ENCODE measurements at places on chromosomes 6 and 20.

DNA sequence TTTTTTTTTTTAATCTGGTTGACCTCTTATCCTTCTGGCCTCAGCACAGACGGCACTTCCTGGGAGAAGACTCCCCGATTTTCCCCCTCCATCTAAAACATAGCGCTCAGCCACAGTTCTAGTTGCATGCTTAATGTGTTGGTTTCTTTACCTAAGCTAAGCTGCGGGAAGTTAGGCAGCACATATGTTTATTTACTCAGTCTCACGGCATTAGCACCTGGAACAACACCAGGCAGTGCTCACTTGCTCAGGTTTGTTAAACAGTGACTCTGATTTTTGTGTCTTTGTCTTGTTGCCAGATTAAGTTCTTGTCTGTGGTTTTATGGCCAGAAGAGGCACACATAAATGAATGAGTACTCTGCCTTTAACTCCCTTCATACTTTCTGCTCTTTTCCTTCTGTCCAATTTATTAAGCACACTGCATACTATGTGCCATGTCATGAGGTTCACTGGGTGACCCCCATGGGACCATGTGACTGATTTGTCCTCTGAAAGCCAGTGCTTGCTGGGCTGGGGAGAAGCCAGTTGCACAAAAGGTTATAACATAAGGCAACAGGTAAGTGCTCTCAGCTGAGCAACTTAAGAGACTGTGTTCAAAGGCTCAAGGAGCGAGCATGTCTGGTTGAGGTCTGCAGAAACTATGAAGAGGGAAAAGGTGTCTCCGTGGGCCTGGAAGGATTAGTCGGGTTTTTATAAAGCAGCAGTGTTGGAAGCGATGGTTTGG is 93.6 kb downstream of the RPP40 start:
- DNase-seq = no peak

- no peak for DNase-seq
Measured at GRCh38 chr6:164097551-164098398, 683.3 kb downstream of the QKI start.

DNA sequence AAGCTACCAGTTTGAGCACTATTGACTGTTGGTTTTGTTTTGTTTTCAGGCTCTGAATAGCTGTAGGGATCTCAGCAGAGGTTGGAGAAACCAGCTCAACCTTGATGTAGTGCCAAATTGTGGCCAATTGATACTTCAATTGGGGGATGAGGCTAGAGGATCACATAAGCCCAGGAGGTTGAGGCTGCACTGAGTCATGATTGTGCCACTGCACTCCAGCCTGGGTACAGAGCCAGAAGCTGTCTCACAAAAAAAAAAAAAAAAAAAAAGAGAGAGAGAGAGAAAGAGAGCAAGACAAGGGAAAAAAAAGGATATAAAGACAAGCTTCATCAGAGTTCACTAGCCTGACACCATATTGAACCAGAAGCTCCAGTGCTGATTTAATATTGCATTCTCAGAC is 702.1 kb downstream of the FRK start:
- DNase-seq = no peak

- no peak for DNase-seq
Measured at GRCh38 chr6:132971676-132972075, 157.3 kb downstream of the RPS12 start.

GRCh38 chr20:25038103-25038410 is 19.9 kb downstream of the ACSS1 start:
- DNase-seq = no peak

DNA sequence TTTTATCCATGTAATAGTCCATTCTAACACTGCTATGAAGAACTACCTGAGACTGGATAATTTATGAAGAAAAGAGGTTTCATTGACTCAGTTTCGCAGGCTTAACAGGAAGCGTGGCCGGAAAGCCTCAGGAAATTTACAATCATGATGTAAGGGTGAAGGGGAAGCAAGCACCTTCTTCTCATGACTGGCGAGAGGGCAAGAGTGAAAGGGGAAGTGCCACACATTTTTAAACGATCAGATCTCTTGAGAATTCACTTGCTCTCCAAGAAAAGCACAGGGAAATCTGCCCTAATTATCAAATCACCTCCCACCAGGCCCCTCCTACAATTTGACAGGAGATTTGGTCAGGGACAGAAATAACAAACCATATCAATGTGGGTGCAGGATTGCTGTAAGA is 859.7 kb downstream of the EPHA7 start:
- no peak for DNase-seq

DNA sequence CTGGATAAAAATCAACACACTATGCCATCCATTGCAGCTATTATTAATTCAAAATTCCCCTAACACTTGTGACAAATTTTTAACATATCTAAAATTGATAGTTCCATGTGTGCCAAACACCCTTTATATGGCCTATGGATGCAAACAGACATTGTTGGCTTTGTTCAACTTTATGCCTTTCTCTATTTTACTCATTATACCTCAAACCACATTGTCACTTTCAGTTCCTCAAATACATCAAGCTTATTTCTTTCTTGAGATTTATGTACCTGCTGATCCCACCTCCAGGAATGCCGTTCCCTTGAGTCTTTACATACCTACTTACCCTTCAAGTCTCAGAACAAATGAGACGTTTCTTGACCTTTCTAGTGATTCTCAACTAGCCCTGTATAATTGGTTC is 193.5 kb upstream of the PLN start:
- no peak for DNase-seq

- no peak for DNase-seq
Measured at GRCh38 chr6:17980329-17980728, 7.1 kb downstream of the KIF13A start.

GRCh38 chr6:47203266-47203937 is 106.3 kb downstream of the TNFRSF21 start:
- DNase-seq = no peak

DNA sequence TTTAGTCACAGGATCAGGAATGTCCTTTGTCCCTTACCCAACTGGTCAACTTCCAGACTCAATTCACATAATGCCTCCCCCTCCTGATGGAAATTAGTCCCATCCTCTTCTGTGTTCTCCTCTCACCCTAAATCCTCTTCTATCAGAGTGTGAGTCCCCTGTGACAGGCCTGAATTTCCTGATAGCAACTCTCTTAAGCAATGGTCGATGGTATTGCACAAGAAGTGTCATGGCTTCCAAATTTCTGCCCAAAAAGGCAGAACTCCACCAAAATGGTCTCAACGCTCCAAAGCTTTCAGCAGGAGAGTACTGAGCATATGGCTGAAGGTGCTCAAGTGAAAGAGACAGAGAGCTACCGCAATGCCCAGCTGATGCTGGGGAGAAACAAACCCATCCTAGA is 2.4 kb downstream of the PREP start:
- no peak for DNase-seq

DNA sequence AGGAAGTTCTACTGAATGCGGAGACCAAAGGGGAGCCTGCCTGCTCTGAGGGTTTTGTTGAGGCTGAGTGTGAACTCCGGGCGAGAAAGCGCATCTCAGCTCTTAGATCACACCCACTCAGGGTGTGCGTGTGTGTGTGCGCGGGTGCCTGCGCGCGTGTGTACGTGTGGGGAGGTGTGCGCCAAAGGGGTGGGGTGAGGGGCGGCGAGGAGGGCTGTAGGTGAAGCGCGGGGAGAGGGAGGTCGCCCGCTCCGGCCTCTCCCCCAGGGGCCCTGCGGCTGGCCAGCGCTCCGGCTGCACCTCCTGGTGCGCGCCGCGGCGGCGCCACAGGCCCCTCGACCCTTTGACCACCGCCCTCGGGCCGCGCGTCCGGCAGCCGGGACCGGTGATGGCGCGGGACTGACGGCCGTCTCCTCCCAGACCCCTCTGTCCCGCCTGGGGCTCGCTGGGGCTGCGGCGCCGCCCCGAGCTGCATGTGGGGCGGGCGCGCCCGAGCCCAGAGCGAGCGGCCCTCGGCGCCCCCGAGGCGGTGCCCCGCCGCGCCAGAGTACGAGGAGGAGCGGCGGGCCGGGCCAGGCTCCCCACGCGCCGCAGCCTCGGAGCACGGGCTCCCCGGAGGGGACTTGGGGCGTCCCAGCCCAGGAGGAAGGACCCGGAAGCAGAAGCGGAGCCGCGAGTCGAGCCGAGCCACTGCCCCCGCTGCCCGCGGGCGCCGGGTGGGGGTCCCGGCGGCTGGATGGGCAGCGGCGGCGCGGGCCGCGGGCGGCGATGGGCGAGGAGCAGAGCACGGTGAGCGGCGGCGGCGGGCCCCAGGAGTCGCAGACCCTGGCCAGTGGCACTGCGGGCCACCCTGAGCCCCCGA is at the start of gene RNF217:
RNF217 (plus strand) TSS at position 661 of the 862 bp plus-strand sequence; CDS start at position 769, 108 bp downstream.
- DNase-seq = peak; percentile 67

DNA sequence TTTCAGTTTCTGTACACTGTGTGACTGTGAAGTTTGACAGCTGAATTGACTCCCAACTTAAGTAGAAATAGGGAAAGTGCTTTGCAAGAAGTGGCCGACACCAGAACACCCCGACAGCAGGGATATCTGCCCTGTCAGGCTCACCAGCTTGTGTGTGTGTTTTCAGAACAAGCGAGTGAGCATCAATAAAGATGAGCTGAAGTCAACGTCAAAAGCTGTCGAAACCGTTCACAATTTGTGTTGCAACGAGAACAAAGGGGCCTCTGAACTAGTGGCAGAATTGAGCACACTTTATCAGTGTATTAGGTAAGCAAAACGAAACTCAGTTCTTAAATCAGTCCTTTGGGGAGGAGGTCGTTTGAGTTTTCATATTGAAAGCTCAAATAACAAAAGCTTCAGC is 10.7 kb downstream of the NELFCD start:
- no peak for DNase-seq

DNA sequence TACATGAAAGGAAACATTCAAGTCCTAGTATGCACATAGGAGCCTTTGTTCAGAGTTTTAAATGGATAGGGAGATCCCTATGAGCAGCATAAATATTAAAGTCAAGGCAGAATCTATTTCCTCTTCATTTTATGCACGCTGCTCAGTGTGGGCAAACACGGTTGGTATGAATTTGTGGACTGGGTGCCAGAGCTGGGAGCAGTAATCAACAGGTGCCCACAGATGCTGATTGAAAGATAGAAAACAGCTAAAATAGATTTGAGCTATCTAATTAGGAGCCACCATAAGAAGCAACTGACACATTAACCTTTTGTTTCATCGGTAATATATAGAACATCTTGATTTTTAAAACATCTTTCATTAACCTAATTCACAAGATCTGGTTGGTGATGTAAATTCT is 175.5 kb downstream of the EYS start:
- DNase-seq = no peak

Data from T47D (cell line).